ENCODE measurements at places on chromosomes 11 and 22.

DNA sequence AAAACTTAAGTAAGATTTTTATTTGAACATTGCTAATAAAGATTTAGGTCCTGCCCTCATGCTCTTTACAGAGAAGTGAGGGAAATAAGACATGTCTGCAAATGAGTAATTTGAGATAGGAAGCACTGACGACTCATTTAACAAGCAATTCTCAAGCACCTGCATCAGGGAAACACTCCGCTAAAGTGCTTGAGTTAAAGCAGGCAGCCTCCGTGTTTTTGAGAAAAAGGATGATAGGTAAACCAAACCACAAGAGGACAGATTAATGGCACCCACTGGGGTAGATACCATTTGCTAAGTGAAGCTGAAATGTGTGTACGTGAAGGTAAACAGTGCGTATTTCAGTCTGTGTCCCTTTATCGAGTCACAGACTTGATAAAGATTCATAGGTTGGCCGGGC, 184.6 kb upstream of the CARD18 start:
- no peak for DNase-seq

DNA sequence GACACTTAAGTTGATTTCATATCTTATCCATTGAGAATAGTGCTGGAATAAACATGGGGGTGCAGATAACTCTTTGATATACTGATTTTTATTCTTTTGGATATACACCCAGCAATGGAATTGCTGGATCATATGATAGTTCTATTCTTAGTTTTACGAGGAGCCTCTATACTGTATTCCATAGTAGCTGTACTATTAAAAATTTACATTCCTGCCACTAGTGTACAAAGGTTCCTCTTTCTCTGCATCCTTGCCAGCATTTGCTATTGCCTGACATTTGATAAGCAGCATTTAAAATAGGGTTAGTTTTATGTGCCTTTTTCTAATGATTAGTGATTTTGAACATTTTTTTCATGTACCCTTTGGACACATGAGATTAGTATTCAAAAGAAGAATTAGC, 554.2 kb downstream of the JRKL start:
- peak; percentile 2 for DNase-seq

- DNase-seq: peak; percentile 87
These were observed 25.0 kb upstream of the TMPRSS5 start for GRCh38 chr11:113730887-113731726.

- DNase-seq: no peak
These were observed 510.4 kb downstream of the NELL1 start for GRCh38 chr11:21179770-21180169.

GRCh38 chr11:47415949-47416472, 7.6 kb downstream of the SLC39A13 start:
- DNase-seq: no peak

All from OCI-M1 (cell line).